ENCODE measurements at places on chromosomes 7 and 10. TPM values are rescaled to one million over a fixed set of nuclear protein-coding genes. Genes with fewer than 3 reads are reported as not detected.
A peak's percentile ranks its signal among the peaks of the same experiment; 100 is the strongest.

DNA sequence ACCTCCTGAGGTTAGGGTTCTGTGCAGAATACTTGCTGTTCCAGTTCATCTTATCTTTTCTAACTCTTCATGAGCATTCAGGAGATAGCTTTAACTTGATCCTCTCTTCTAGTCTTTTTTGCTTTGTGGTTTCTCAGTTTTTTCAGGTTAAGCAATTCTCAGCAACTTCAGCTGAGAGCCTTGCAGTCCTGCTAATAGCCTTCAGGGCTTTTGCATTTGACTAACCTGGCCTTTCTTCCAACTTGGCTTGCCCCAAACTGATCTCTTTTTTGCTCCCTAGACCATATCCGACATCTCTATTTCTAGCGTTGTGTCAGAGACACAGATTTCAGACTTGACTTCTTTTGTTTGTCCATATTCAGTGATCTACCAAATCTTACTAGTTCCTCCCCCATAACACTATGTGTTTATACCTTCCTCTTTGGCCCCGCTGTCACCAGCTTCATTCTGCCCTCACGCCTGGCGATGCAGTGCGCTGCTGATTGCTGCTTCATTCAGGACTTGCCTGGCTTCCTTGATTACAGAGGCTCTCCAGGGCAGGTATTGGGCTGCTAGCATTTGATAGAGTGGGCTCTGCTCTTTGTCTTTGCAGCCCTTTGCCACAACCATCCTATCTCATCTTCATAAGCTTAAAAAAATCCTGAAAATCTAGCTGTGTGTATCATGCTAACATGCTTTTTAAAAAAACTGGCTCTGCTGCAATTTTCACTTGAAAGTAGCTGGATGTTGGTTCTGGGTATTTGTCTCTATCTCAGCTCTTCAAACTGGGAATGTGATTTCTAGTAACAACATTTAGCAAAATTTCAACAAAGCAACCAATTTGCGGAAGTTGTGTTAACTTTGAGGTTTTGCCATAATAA is 9.6 kb downstream of the CUL1 start:
- no peak for DNase-seq

DNA sequence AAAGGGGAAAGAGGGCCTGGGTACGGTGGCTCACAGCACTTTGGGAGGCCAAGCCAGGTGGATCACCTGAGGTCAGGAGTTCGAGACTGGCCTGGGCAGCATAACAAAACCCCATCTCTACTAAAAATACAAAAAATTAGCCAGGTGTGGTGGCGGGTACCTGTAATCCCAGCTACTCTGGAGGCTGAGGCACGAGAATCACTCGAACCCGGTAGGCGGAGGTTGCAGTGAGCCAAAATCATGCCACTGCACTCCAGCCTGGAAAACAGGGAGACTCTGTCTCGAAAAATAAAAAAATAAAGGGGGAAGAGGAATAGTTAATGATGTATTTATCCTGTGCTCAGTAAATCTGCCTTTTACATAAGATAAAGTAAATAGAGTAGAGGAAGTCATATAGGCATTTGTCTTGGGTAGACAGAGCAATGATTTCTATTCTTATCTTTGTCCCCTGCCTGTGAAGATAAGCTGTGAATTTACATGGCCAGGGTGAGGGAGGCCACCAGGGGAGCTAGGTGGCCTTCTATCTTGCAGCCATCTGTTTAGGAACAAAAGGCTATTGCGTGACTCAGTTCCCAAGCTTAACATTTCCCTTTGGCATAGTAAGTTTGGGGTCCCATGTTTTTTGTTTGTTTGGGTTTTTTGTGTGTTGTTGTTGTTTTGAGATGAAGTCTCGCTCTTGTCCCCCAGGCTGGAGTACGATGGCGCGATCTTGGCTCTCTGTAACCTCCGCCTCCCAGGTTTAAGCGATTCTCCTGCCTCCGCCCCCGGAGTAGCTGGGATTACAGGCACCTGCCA is 73.2 kb upstream of the GTF2I start:
- DNase-seq, result no peak

GRCh38 chr10:3538291-3538655 is 246.7 kb downstream of the KLF6 start:
- no peak for DNase-seq

GRCh38 chr10:20814116-20814515 is 83.0 kb downstream of the NEBL start:
- DNase-seq, result no peak

- DNase-seq, result no peak
Observed at GRCh38 chr7:124387056-124387455, 354.2 kb upstream of the TMEM229A start.

DNA sequence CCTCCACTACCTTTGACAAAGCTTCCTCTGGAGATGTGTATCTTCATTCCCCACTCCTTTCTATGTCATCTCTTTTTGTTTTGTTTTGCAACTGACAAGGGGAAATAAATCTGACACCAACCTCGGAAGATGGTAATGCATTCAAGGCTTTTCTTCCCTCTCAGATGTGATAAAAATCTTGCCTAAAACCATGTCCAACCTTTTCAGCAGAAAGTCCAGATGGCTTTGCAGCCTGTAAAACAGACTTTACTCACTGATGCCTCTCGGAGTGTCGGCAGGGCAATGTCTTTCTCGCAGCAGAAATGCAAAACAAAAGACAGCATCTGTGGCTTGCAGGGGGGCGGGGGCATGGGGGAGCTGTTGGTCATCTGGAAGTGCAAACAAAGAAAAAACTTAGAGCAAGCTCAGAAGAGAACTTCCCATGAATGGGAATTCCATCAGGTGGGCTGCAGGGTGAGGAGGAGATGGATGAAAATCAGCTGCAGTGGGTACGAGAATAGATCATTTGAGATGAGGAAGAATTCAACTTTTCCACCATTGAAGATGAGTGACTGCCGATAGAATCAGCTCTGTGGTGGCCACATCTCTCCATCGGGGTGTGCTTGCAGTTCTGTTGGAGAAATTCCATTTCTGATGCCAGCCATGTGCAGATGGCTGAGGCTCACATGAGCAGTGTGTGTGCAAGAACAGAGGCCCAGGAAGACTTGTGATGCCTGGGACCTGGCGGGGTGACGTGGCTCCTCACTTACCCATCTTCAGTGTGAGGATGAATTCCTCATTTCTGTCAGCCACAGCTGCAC is 237.7 kb downstream of the WDR37 start:
- DNase-seq, result no peak

- no peak for DNase-seq
Observed at GRCh38 chr7:55588976-55589604, 16.8 kb upstream of the VOPP1 start.

DNA sequence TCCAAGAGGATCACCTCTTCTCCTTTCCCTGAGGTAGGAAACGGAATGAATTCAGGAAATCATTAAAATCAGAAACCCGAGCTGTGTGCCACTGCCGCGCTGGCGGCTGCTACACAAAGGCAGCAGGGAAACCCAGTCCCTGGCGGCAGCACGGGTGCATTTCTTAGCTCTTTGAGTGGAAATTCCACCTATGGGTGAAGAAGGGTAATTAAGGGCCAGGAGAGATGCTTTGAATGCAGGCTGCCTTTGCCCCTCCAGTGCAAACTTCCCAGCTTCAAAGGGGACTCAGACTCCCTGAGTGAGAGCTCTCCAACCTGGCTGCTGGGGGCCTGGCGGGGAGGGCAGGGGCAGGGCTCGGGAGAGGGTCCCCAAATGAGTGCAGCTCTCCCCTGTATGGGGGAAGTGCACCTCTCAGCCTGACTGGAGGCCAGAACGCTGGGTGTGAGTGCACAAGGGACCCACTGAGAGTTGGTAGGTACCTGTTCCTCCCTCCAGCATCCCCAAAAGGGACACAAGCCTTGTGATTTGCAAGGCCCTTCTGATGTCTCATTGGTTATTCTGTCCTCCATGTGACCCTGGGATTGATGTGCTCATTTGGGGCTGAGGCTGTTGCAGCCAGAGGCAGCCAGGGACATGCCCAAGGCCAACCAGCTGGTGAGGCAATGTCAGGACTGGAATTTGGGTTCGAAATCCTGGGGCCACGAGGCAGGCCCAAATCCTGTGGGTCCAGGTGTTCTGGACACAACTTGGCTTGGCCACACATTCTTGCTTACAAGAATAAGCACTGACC is 16.3 kb upstream of the ZMIZ1 start:
- peak; percentile 26 for DNase-seq

DNA sequence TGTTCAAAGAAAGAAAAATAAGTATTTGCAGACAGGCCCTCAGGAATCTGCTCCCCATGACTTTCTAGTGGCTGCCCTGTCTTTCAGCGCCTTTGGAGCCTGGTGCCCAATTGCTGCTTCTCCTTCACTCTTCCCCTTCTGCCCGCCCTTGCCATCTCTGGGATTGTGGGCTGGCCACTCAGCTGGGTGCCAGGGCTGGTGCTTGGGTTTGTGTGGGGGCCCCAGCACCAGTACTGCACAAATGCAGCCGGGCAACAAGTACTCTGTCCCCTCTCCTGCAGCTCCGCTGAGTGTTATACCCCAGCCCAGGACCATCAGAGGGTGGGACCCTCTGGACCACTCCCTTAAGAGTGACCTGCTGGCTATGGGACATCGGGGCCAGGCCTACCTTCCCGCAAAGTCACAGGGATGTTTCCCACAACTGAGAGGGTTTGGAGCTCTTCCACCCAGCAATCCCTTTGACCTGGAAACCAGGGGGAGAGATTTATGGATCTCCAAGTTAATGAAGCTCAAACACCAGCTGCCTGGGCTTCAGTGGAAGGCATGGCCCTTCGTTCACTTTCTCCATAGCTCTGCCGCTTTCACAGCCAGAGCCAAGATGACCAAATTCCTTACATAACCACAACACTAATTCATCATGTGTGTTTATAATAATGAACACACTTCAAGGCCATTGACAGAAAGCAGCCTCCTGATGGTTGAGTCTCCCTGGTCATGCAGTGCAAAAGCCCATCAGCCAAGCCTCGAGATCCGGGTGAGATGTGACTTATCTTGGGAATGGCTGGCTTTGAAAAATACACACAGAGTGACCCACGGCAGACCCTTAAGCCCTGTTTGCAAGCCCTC is 313.9 kb upstream of the ZNF32 start:
- DNase-seq, result no peak

DNA sequence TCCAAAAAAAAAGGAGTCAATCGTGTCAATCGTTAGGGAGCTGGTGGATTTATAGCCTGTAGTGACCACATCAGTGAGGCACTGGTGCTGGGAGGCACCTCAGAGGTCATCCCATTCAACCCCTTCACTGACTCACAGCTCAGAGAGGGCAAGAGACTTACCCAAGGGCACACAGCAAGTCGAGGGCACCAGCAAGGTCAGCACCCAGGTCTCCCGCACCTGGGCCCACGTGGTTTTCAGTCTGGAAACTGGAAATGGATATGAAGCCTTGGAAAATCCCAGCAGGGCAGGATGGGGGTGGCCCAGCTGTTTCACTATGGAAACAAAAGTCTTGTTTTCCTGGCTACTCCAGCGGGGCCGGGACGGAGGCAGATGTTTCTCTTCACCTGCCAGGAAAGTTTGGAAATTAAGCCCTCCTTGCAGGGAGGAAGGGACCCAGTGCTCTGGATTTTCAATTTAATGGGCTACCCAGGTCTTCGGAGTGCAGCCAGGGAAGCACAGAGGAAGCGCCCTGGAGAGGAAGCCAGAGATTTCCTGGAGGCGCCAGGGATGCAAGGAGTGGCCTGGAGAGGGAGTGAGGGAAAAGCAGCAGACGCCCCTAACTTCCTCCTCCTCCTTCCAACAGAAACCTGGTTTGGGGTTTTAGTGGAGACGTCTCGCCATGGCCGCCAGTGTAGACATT is 157.2 kb upstream of the TNRC18 start:
- DNase-seq, result no peak

DNA sequence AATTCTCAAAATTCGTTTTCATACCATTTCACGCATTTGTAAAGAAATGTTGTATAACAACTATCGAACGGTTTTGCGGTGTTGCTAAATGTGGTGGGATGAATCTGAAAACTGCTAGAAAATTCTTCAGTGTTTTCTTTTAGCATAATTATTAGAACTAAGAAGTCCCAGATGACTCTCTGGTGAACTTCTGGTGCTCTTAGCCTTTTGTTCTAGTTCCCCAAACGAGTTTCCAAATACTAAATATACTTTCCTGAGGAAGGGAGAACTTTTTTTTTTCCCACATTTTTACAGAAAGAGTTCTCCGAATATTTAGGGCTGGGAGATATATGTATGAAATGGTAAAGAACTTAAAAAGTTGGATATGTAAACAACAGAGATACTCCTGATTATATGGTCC is 82.5 kb downstream of the ICA1 start:
- DNase-seq, result no peak

GRCh38 chr7:107075863-107076574 is 31.5 kb downstream of the PRKAR2B start:
- DNase-seq, result no peak

DNA sequence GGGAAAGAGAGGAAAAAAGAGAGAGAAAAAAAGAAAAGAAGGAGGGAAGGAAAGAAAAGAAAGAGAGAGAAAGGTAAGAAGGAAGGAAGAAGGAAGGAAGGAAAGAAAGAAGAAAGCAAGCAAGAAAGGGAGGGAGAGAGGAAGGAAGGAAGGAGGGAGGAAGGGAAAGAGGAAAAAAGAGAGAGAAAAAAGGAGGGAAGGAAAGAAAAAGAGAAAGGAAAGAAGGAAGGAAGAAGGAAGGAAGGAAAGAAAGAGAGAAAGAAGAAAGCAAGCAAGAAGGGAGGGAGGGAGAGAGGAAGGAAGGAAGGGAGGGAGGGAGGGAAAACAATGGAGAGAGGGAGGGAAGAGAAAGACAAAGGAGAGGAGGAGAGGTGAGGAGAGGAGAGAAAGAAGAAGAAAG is 135.3 kb downstream of the HECW1 start:
- no peak for DNase-seq

- DNase-seq, result no peak
Observed at GRCh38 chr7:30618080-30618676, 23.5 kb downstream of the GARS1 start.

GRCh38 chr10:37819797-37820196 is 37.6 kb downstream of the ZNF248 start:
- no peak for DNase-seq

GRCh38 chr10:12741360-12741804 is 260.1 kb downstream of the CCDC3 start:
- DNase-seq, result no peak

- no peak for DNase-seq
Observed at GRCh38 chr7:44287488-44288380, 37.7 kb downstream of the CAMK2B start.

ATOH7 gene
- not detected for polyA plus RNA-seq

ORC5 gene
- polyA plus RNA-seq, result 7.9 TPM

CCDC3 gene
- polyA plus RNA-seq, result 46.5 TPM

GALNT17 gene
- polyA plus RNA-seq, result 1.3 TPM

ANK3 gene
- polyA plus RNA-seq, result 38.2 TPM

WNT2 gene
- not detected for polyA plus RNA-seq

PEX1 gene
- 29.3 TPM for polyA plus RNA-seq

CXCL12 gene
- 637 TPM for polyA plus RNA-seq
